ENCODE measurements at places on chromosomes 13 and 19.

DNA sequence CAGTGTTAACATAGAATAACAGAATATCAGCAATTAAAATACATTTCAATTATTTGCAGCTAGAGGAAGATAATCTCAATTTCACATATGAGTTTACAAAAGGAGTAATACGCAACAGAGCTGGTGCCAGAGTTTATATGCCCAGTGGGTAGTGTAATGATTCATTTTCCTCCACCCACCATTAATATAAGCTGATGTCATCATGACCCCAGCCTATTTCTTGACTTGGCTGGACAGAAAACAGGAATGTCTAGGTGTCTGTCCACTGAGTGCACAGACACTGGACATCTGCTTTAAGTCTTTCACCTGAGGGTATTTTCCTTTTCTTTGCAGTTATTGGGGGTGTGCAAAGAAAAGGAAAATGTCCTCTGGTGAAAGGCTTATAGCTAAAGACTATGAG lies 335.5 kb downstream of the TBC1D4 start:
- no peak for DNase-seq

DNA sequence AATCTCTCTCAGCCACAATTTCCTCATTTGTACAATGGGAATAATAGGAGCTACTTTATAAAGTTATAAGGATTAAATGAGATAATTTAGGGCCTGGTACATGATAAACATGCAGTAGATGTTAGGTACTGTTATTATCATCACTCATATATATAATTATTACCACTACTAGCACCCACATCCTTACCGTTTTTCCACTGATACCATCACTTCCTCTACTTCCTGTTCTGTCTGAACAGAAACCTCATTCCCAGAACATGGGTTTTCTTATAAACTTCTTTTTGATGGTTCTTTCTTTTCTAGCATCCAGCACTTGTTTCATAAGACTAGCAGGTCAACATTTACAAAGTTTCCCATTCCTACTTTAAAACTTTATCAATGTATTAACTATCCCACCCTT lies 6.3 kb downstream of the CDADC1 start:
- no peak for DNase-seq

DNA sequence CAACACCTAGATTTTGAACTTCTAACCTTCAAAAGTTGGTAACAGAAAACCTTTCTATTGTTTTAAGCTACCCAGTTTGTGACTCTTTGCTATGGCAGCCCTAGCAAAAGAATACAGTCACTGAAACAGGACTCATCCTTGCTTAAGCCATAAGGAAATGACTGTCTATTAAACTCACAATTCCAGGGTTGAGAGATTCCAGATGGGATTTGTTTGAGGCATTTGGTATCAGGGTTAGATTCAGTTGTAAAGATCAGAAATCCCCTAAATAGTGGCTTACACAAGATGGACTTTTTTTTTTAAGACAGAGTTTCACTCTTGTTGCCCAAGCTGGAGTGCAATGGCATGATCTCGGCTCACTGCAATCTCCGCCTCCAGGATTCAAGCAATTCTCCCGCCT lies 41.1 kb upstream of the RGCC start:
- DNase-seq, result no peak

DNA sequence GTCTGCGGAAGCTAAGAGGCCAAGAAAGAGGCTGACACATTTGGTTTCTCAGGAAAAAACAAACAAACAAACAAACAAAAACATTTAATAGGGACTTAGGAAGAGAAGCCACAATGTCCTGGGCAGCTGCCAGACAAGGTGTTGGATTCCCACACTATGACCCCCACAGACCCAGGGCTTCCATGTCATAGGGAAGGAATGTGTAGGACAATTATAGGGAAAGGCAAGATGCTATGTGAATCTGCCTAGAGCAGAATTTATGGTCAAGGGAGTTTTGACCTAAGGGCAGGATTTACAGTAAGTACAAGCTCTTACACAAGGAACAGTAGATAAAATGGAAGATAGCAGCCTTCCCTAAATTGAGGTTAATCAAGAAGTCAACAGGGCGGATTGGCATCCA lies 9.1 kb upstream of the CDADC1 start:
- DNase-seq, result no peak

DNA sequence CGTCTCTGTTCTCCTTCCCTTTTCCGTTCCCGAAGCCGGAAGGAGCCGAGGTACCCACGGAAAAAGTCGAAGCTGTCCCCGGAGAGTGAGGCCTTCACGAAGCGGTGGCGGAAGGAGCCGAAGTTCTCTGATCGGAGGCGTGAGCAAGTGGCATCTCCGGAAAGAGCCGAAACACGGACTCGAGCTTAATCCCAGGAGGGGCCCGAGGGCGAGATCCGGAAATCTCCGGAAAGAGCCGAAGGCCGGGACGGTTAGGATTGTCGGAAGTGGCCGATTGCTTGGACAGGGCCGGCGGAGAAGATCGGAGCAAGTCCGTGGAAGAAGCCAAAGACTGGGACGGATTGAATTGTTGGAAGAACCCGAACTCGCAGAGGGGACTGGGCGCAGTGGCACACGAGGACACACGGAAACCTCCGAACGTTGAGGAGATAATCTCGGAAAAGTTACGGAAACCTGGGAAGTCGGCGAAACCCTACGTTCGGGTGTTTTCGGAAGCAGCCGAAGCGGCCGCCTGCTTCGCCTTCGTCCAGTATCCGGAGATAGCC lies 440 bp upstream of the U2AF2 start:
- DNase-seq, result peak; percentile 97

GRCh38 chr13:21734961-21735360 lies 64.1 kb downstream of the FGF9 start:
- DNase-seq, result no peak

GRCh38 chr19:6061376-6062130 lies 48.7 kb downstream of the RFX2 start:
- no peak for DNase-seq

GRCh38 chr13:110390567-110390966 lies 83.5 kb downstream of the COL4A2 start:
- DNase-seq, result no peak

GRCh38 chr13:45441633-45442032 lies 23.1 kb upstream of the COG3 start:
- no peak for DNase-seq

DNA sequence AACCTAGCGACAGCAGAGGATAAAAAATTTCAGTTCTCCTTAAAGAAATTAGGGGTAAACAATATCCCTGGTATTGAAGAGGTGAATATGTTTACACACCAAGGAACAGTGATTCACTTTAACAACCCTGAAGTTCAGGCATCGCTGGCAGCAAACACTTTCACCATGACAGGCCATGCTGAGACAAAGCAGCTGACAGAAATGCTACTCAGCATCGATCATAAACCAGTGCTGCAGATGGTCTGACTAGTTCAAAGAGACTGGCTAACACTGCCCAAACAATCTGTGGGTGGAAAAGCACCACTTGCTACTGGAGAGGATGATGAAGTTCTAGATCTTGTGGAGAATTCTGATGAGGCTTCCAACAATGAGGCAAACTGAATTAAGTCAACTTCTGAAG lies 19.9 kb upstream of the ACOD1 start:
- no peak for DNase-seq

GRCh38 chr19:40700083-40700482 lies 9.6 kb upstream of the NUMBL start:
- DNase-seq, result no peak

DNA sequence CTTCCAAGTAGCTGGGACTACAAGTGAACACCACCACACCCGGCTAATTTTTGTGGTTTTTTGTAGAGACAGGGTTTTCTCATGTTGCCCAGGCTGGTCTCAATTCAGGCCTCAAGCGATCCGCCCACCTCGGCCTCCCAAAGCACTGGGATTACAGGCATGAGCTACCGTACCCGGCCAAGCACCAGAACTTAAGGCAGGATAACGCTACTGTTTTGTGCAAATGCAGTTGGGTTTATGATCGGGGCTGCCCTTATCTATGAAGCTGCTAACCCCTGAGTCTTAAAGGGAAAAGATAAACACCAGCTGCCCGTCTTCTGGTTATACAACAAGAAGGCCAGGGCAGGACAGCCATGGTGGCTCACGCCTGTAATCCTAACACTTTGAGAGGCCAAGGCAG lies 12.6 kb upstream of the TM6SF2 start:
- no peak for DNase-seq

DNA sequence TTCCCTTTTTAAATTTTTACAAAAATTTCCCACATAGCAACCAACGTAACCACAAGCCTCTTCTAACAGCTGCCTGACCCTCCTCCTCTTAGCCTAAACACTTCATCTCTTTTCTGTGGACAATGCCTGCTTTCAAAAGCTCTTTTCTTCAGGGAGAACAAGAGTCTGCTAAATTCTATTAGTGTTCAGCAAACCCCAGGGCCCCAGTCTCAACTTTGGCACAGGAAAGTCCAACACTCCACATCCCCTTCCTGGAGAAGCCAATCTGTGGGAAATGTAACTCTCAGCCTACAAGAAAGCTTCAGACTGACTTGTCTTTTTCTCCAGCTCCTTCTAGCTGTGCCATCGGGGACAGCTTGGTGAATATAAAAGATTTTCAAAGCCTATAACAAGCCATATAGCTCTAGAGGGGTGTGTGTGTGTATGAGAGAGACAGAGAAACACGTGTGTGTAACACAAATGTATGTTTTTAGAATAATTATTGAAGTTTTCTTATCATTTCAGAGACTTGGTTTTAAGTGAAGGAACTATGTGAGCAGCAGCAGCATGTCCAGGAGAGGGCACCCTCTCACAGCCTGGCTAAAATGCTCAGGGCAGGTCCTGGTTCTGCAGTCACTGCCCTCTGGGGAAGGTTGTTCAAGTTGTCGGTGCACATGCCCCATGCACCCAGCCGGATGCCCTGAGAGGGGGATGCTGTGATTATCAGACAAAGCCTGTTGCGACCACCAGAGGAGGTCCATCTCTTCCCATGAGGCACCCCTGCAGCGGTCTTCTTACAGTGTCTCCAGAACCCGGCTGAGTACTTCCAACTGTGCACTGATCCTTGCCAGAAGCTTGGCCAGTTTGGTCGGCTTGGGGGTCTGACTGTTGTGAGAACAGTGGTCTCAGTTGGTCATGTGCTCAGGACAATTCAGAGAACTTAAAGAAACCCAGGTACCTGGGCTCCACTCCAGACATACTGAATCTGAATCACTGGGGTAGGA lies 34.4 kb downstream of the CCDC70 start:
- DNase-seq, result no peak

DNA sequence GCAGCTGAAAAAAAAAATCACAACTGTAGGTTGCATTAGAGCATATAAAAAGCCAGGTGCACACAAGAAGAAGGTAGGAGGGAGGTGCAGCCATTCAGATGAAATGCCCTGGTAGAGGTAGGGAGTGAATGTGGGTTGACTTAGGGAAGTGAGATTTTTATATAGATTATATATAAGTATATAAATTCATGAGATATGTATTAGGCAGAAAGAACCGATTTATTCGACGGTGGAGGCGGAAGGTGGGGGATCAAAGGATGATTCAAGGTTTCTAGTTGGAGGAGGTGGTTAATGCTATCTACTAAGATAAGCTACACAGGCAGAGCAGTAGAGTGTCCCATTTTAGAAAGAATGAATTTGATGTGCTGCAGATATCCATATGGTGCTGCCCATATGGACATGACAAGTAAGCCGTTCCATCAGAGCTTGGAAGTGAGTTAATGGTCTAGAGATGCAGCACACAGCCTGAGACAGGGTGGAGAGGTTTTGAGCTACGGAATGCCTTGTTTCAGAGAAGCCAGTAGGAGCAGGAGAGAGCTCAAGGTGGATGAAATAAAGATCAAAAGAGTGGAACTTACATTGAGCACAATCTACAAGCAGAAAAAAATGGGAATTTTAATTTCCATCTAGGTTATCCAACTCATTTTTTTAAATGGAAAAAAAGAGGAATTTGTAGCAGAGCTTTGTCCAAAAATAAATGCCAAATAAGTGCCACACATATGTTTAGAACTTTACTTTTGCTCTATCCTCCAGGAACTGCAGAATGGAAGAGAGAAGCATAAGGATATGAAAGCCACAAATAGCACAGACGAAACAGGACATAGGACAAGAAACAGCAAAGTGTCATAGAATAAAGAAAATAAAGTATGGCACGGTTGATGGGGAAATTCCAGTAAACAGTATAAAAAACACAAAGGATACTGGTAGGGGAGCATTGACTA lies 177.3 kb downstream of the PCDH9 start:
- DNase-seq, result no peak

GRCh38 chr19:1809678-1810077 lies 2.4 kb downstream of the ATP8B3 start:
- DNase-seq, result no peak

GRCh38 chr19:5863030-5863665 lies 7.2 kb downstream of the FUT5 start:
- DNase-seq, result no peak

- DNase-seq, result no peak
Measured at GRCh38 chr13:94617389-94618000, 15.8 kb downstream of the GPR180 start.

DNA sequence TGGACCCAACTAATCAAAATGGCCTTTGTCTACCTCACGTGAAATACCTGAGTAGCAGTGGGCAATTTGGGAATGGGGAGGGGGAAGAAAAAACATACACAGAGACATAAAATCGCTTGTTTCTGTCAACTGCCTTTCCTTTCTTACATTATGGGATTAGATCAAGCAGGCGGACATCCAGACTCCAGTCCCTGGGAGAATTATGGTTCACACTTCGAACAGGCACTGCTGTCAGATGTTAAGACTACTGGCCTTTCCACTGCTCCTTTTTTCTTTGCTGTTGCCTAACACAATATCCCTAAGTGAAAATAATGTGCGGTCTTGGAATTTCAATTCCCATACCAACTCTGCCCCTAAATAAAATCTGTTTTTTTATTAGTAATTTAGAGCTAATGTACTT lies 1719.7 kb upstream of the SLC10A2 start:
- DNase-seq, result no peak

DNA sequence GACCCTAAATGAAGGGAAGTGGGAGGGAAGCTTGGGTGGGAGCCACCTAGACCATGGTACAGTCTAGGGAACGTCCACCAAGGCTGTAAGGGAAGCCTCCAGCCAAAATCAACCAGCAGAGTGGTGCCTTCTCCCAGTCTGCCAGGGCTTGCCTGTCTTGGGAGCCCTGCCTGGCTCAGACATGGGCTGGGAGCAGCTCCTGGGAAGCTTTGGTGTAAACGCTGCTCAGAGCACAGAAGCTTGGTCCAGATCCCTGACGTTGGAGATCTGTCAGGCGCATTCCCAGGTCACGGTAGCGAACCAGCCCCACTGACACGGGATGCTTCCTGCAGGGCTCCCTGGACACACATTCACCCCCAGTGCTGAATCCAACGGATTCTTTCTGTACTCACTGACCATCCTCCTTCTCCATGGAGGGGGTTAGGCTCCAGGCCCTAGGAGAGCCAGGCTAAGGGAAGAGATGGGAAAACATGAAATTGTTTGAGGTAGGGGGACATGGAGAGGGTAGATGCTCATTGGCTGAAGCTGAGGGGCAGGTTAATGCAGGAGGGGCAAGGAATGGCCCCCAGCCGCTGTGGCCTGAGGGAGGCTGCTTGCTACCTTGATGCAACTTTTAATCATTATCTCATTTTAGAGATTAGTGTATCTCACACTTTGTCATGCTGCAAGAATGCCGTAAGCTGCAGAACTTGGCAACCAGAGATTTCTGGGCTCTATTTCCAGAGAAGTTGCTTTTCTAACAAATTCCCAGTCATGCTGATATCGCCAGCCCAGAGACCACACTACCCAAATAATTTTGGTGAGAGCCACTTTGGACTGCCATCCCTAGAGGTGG lies 195.8 kb downstream of the UQCRFS1 start:
- DNase-seq, result no peak

GRCh38 chr13:99819967-99820366 lies 151.6 kb downstream of the ZIC5 start:
- no peak for DNase-seq

- DNase-seq, result no peak
Measured at GRCh38 chr13:41675306-41675705, 218.0 kb downstream of the RGCC start.
